ENCODE measurements at places on chromosomes 1 and 21.

GRCh38 chr1:26949926-26950319 is 10.3 kb downstream of the KDF1 start:
- no peak for DNase-seq

GRCh38 chr1:239263801-239264200 is 122.6 kb upstream of the CHRM3 start:
- DNase-seq: no peak

DNA sequence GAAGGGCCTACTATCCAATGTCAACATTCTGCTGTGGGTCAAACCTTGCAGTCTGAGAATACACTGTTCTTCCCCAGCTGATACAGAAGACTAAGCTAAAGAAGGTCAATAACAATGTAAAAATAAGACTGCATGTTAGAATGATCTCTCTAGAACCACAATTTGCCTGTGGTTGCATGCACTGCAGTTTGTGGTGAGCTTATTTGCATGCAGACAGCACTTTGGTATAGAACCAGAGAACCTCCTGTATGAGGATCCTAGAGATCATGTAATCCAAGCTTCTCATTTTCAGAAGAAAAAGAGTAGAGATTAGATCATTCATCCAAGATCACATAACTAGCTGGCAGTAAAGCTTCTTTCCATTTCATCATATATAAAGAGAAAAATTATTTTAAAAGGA is 15.8 kb downstream of the SYNJ1 start:
- no peak for DNase-seq

- no peak for DNase-seq
Measured at GRCh38 chr1:85359874-85360721, 83.7 kb upstream of the BCL10 start.

All from stimulated activated CD4-positive, alpha-beta T cell treated with anti-CD3 and anti-CD28 coated beads, Interleukin-15, amount 100 ng/mL, for 48 hours (primary cell).